ENCODE measurements at places on chromosomes 6 and 20.

DNA sequence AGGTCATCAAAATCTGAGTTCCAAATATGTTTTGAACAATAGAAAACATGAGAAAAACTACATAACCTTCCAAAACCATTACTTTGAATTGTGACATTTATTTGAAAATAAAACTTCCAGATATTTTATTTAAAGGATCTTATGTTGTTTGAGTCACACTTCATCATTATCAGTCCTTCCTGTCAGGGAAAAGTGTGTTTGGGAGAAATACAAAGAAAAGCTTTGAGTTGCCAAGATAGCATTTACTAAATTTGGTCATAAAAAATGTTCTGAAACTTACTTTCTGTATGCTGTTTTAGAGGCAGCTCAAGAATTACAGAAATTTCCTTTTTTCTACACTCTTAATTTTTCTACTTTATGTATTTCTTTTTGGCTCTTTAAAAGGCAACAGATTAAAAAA, 208.2 kb upstream of the RIN2 start:
- no peak for DNase-seq
- no peaks in the 10 kb centered on the region for H3K36me3 ChIP-seq
- no peak overlapping the region for H3K27ac ChIP-seq
- H3K4me3 ChIP-seq: no peak overlapping the region
- H3K27me3 ChIP-seq: no peaks in the 10 kb centered on the region
- no peaks in the 10 kb centered on the region for H3K4me1 ChIP-seq

DNA sequence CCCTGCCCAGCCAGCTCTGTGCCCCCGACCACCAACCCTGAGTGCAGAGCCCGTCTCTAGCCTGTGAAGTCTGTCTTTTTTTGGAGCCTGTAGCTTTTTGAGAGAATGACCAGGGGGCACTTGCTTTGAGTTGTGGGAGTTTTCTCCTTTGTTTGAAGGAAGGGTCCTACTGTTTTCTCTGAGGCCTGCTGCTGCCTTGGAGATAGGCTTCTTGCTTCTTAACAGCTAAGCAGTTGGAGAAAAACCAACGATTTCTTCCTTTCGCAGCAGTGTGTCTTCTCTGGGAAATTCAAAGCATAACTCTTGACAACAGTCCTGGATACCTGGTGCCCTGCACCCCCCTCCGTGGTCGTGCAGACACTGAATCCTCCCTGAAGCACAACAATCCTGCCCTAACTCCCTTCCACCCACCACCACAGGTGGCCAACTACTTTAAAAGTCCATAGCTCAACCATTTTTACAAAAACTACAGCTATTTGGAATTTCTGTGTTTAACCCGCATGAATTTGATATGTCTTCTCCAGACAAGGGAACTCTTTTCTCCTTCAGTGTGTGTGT, 61.0 kb downstream of the FAM50B start:
- H3K27ac ChIP-seq: no peak overlapping the region
- no peak overlapping the region for H3K4me3 ChIP-seq
- H3K4me1 ChIP-seq: peaks cover 7% of the 10 kb centered on the region
- no peaks in the 10 kb centered on the region for H3K36me3 ChIP-seq
- DNase-seq: no peak
- H3K27me3 ChIP-seq: no peaks in the 10 kb centered on the region

DNA sequence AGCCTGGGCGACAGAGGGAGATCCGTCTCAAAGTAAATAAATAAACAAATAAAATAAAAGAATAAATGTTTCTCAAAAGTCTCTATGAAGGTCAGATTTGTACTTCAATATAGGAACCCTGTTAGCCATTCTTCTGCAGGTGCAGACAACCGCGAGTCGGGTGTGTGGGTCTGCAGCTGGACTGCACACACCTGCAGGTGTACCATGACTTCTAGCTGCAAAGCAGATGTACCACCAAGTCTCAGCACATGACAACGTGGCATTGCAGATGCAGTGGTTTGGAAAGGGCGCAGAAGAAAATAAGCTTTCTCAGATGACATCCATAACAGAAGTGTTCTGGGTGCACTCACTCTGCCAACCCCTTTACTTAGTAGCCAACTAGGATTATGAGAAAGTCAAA, 239.7 kb downstream of the ATXN1 start:
- H3K4me3 ChIP-seq: no peak overlapping the region
- H3K4me1 ChIP-seq: no peaks in the 10 kb centered on the region
- DNase-seq: no peak
- H3K27me3 ChIP-seq: no peaks in the 10 kb centered on the region
- H3K27ac ChIP-seq: no peak overlapping the region

DNA sequence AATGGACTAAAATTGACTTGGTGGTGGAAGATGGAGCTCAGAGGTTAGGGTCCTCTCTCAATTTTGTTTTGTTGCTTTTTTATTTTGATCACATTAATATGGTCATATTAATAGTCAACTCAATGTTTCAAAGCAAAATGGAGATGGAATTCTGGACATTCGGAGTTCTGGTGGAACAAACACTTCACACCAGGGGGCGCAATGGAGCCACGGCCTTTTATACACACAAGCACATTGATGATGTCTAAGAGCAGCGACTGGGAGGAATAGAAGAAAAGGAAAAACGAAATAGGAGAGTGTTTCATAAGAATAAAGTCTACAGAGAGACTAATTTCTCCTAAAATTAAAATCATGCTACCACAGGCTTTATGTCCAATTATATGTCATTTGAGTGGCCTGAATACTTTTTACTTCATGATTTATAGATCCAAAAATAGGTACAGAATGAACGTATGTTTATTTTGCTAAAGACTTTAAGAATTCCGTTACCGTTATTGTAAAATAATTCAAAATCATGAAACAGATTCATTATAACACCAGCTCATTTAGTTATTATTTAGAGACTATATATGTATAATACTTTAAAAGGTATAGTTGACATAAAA, 197.6 kb upstream of the SASH1 start:
- no peak overlapping the region for H3K27ac ChIP-seq
- H3K36me3 ChIP-seq: no peaks in the 10 kb centered on the region
- no peaks in the 10 kb centered on the region for H3K27me3 ChIP-seq
- H3K4me3 ChIP-seq: no peak overlapping the region
- H3K4me1 ChIP-seq: peaks cover 3% of the 10 kb centered on the region

DNA sequence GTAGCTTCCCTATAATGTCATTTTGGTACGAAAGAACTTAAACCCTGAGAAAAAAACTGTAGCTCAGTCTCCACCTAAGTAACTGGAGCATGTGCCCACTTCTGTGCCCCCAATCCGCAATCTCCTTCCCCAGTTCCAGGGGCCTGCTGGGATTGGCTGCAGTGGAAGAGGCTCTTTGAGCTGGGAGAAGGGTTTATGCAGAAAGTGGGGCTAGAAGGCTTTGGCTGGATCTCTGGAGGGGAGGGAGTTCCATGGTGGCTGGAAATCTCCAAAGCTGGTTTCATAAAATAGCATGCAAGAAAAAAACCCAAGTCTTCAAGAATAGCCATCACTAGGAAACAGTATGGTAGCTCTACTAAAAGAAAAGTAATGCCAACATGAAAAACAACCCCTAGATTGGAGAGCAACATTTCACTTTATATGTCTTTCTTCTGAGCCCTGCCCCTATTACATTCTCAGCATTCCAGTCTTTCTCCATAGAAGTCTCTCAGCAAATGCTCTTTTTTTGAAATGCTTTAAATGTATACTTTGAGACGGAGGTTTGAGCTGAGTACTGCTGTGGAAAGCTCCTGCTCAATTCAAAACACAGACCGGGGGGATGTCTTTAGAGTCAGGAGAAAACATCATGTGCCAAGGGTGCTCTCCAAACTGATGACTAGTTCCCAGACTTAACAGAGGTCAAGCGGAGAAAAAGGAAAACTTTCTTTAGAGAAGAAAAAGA, 36.0 kb upstream of the FOXO3 start:
- H3K4me1 ChIP-seq: no peaks in the 10 kb centered on the region
- no peaks in the 10 kb centered on the region for H3K36me3 ChIP-seq
- no peak overlapping the region for H3K4me3 ChIP-seq
- H3K27ac ChIP-seq: no peak overlapping the region

DNA sequence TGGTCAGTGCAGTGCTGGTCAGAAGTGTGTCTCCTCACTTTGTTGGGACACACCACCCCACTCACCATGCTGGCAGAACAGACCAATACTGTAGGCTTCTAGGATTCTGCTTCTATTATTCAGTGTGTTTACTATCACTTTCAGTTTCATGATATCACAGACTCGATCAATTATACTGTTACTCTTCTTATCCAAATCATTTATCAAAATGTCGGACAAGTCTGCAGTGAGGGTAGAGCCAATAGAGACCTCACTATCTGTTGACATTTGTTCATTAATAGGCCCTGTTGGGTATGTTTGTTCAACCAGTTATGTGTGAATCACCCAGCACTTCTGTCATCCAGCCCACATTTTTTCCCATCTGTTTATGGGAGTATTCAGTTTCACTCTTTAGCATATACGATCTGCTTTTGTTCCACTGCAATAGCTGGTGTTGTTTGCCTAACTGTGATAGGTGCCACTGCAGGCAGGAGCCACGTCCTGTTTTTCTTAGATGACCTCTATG, 140.1 kb downstream of the NRN1 start:
- H3K4me1 ChIP-seq: no peaks in the 10 kb centered on the region
- H3K27me3 ChIP-seq: peaks cover 1% of the 10 kb centered on the region
- no peak overlapping the region for H3K4me3 ChIP-seq
- H3K36me3 ChIP-seq: no peaks in the 10 kb centered on the region
- H3K27ac ChIP-seq: no peak overlapping the region
- no peak for DNase-seq

DNA sequence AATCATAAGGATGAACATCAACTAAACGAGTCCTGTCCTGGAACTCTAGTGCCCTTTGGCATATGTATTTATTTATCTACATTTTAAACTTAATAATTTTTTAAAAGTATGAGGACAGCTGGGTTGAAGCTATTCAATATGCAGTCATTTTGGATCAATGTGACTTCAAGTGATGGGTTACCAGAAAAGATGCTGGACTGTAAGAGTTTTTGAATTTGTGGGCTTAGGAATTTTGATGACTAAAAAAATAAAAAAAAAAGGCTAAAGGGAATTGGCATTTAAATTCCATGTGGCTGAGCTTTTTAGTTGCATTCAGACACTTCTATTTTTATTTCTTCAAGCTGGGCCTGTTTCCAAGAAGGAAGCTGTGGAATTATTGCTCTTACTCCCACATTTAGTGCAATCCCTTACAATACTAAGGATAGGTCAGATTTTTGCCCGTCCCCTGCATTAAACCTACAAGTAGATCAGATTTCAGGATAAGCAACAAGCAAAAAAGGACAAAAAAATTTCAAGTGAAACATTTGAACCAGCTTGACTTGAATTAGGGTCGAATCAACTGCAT, 704.2 kb upstream of the CITED2 start:
- H3K27ac ChIP-seq: no peak overlapping the region
- H3K4me1 ChIP-seq: no peaks in the 10 kb centered on the region
- H3K36me3 ChIP-seq: no peaks in the 10 kb centered on the region
- no peaks in the 10 kb centered on the region for H3K27me3 ChIP-seq
- no peak for DNase-seq

GRCh38 chr6:44072452-44072958, 54.7 kb downstream of the MRPL14 start:
- DNase-seq: no peak
- no peaks in the 10 kb centered on the region for H3K36me3 ChIP-seq
- no peak overlapping the region for H3K4me3 ChIP-seq

GRCh38 chr6:14676064-14676463, 558.5 kb downstream of the CD83 start:
- no peaks in the 10 kb centered on the region for H3K4me1 ChIP-seq
- no peak overlapping the region for H3K4me3 ChIP-seq
- H3K36me3 ChIP-seq: no peaks in the 10 kb centered on the region
- no peak overlapping the region for H3K27ac ChIP-seq
- no peaks in the 10 kb centered on the region for H3K27me3 ChIP-seq

- H3K36me3 ChIP-seq: no peaks in the 10 kb centered on the region
- no peak for DNase-seq
- no peak overlapping the region for H3K4me3 ChIP-seq
- H3K27me3 ChIP-seq: no peaks in the 10 kb centered on the region
- no peaks in the 10 kb centered on the region for H3K4me1 ChIP-seq
- H3K27ac ChIP-seq: no peak overlapping the region
These were observed 135.2 kb upstream of the PREP start for GRCh38 chr6:105537981-105538578.

GRCh38 chr6:25342802-25343201, 63.6 kb downstream of the CARMIL1 start:
- H3K36me3 ChIP-seq: no peaks in the 10 kb centered on the region
- DNase-seq: no peak
- no peaks in the 10 kb centered on the region for H3K27me3 ChIP-seq
- no peak overlapping the region for H3K27ac ChIP-seq
- no peak overlapping the region for H3K4me3 ChIP-seq

GRCh38 chr6:150987371-150987828, 121.9 kb downstream of the MTHFD1L start:
- no peak overlapping the region for H3K27ac ChIP-seq
- peaks cover 2% of the 10 kb centered on the region for H3K36me3 ChIP-seq
- H3K4me3 ChIP-seq: no peak overlapping the region
- DNase-seq: no peak
- H3K4me1 ChIP-seq: no peaks in the 10 kb centered on the region

GRCh38 chr6:82617648-82618047, 254.0 kb downstream of the TPBG start:
- no peaks in the 10 kb centered on the region for H3K27me3 ChIP-seq
- no peaks in the 10 kb centered on the region for H3K4me1 ChIP-seq
- DNase-seq: no peak
- H3K36me3 ChIP-seq: no peaks in the 10 kb centered on the region
- H3K27ac ChIP-seq: no peak overlapping the region

DNA sequence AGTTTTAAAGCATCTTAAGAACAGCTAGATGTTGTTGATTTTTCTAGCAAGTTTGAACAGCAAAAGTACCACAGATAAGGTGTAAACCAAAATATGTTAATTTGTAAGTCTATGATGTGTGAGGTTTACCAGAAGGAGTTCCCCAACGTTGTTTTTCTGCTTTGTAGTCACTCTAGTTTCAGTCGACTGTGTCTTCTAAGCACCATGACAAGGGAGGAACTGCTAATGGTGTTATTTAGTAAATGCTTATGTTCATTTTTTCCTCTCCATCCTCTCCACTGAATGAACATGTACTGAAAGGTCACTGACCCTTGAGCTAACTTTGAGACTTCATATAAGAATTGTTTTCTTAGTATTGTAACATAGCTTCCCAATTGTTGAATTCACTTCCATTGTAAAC, 3.0 kb downstream of the ENPP3 start:
- H3K36me3 ChIP-seq: no peaks in the 10 kb centered on the region
- no peak for DNase-seq
- H3K4me1 ChIP-seq: no peaks in the 10 kb centered on the region
- H3K4me3 ChIP-seq: no peak overlapping the region

Measured in mesendoderm (in vitro differentiated cells).